ENCODE measurements at places on chromosomes 4 and X.

- DNase-seq, result no peak
Observed at GRCh38 chr4:174193438-174194374, 89.8 kb downstream of the FBXO8 start.

DNA sequence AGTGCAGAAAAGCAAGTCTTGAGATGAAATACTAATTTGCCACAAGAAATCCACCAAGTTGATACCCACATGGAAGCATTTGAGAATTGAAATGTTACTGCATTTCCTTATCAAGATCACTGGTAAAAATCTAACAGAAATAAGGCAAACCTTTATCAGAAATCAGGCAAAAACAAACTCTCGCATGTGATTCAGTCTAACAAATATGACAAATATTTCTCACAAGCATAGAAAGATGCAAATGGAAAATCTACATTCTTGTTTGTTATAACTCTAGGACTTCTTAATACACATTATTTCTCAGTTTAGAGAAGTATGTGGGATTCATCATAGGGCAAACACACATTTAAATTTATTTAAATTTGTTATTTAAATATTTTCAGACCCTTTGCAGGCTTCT, 52.9 kb downstream of the TXK start:
- DNase-seq, result no peak

DNA sequence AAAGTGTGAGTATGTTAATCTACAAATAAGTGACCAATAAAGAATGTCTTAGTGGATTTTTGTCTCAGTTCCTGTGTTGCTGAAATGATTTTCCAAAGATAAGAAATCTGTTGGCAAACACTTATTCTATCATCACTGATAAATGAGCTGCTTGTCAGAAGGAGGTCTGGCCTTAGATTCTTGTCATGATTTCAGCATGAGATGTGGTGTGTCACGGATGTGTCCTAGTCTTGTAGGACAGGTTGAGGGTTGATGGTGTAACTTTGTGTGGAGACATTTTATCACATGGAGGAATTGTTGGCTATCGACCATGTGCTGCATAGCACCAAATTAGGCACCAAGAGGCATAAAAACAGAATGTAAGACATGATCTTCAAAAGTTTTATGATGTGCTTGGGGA, 31.8 kb upstream of the LIMCH1 start:
- no peak for DNase-seq

GRCh38 chr4:28973587-28974350, 1746.4 kb upstream of the PCDH7 start:
- DNase-seq, result no peak

- DNase-seq, result no peak
Observed at GRCh38 chr4:180103794-180104193, 2139.4 kb upstream of the TENM3 start.

GRCh38 chr4:83731609-83732008, 195.7 kb downstream of the GPAT3 start:
- no peak for DNase-seq

All from naive B cell (primary cell).